ENCODE measurements at places on chromosomes 5 and 9.

DNA sequence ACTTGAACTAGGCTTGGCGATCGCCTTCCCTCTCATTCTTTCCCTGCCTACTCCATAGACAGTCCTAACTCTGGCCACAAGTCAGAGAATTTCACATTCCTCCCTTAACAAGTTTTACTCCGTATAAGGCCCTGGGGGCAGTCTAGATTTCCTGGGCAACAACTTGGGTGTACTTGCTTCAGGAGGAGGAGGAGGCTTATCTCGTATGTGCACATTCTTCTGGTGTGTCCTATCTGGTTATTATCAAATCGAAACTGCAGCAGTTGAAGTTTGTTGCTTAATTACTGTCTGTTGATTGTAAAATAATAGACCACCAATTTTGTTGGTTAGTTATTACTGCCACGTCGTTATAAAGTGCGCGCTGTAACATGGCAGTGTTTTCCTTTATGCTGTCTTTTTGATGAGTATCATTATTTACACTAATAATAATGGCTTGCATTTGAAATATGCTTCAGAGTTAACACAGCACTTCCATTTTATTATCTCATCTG lies 42.0 kb downstream of the PIP5K1B start:
- DNase-seq = no peak

DNA sequence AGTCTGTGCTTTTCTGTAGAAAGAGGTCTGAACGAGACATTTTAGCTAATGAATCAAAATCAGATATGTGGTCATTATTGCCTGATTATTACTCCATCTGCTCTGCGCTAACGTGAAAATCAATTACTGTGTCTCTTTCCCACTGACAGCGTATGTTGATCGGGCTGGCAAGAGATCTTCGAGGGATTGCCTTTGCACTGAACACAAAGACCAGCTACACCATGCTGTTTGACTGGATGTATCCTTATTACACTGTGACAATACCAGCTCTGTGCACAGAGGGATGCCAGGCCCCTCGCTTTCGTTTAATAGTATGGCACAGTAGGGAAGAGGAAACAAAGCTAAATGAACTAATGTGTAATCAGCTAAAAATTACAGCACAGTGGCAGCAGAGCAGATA lies 103.7 kb upstream of the TLX3 start:
- no peak for DNase-seq

- DNase-seq = no peak
Measured at GRCh38 chr9:82518868-82519267, 530.3 kb downstream of the SPATA31D1 start.

DNA sequence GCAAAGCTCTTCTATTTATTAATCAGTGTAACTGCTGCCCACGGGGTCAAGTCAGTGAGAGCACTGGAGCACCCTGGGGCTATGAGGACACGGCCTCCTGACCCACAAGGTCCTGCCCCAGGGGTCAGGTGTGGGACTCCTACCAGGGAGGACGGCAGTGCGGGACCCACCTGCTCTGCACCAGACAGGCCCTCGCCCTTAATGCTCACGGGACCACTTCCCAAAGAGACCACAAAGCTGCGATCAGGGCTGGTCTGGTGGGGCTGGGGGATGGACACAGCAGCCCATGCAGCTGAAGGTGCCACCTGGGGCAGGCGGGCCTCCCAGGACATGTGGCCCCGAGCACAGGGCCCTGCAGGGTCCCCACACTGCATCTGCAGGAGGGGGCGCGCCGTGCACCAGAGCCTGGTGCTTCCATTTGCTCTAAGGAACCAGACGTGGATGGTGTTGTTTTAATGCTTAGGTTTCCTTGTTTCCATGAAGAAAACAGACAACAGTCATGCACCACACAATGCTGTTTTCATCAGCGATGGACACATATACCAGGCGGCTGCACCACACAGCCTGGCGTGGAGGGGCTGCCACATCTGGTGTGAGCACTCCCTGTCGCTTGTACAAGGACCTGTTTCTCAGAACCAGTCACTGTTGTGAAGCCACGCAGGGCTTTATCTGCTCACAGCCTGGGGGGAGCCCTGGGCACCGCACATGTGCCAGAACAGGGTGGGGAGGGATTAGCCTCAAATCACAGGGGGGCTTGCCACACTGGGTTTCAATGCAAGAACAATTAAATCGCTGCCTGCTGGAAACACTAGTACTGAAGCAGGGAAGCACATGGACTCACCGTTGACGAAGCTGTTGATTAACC lies 22.6 kb downstream of the CLPTM1L start:
- no peak for DNase-seq

GRCh38 chr5:15938186-15938585 lies 241.4 kb downstream of the MARCHF11 start:
- DNase-seq = no peak

GRCh38 chr5:157855404-157855994 lies 3.4 kb downstream of the CLINT1 start:
- no peak for DNase-seq

DNA sequence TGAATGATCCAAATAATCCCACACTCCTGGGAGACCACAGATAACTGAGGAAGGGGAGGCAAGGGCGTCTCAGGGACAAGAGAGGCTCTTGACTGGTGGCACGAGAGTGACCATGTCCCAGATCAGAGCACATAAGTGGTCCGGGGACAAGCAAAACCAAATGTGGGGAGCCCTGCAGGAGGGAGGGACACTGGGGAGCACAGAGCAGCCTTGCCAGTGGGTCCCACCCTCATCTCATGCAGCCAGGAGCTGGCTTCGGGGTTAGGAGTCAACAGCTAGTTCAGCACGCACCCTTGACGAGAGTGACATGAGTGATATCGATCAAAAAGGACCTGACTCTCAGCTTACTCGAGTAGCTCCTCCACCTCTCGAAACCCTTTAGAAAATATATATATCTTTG lies 16.5 kb upstream of the UBE2QL1 start:
- DNase-seq = no peak

- DNase-seq = no peak
Measured at GRCh38 chr9:75734802-75735201, 155.7 kb upstream of the PCSK5 start.

- no peak for DNase-seq
Measured at GRCh38 chr5:179874136-179874535, 15.5 kb upstream of the MRNIP start.

DNA sequence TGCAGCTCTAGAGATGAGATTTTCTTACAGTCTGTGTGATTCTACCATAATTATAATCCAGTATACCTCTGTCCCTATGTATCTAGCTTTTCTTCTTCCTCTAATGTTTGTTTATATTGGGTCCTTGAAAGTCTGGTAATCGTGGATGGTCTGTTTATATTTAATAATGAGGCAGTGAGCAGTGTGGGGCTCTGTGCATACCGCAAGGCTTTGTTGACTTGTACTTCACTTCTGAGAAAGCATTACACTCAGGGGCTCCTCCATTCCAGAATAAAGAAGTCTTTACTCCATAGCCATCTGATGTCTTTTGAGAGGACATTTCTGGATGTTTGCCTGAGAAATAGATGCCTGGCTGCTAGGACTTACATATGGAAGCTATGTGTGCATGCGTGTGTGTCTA lies 4.5 kb upstream of the MPDZ start:
- DNase-seq = no peak

DNA sequence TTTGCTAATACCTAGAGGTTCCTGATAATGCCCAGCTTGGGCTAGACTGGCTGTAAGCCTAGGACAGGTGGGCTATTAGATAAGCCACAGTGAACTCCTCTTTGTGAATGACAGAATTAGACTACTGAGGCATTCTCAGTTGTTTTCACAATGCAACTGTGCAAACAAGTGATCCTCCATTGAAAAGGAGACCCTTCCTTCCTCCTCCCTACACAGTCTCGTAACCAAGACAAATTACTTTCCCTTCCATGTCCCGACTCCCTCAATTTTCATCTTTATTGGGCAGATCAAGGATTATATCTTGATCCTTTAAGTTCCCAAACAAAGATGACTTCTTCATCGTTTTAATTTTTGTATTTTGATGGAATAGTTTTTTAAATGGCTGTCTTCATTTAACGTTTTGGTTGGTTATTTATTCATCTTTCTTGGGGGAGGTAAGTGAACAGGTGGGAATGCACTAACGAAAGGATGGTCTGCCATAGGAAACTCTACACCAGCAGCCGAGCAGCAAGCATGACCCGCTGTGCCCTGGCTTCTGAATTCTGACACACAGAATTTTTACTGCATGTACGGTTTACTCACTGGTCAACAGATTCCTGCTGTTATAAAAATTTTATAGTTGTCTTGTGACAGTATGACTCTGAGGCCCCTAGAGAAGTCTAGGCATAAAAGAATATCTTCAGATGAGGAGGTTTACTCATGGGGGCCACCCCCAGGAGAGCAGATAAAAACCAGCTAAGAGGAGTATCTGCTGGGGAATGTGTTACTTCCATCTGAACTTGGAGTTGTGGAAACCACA lies 137.5 kb upstream of the TUT7 start:
- DNase-seq = no peak

DNA sequence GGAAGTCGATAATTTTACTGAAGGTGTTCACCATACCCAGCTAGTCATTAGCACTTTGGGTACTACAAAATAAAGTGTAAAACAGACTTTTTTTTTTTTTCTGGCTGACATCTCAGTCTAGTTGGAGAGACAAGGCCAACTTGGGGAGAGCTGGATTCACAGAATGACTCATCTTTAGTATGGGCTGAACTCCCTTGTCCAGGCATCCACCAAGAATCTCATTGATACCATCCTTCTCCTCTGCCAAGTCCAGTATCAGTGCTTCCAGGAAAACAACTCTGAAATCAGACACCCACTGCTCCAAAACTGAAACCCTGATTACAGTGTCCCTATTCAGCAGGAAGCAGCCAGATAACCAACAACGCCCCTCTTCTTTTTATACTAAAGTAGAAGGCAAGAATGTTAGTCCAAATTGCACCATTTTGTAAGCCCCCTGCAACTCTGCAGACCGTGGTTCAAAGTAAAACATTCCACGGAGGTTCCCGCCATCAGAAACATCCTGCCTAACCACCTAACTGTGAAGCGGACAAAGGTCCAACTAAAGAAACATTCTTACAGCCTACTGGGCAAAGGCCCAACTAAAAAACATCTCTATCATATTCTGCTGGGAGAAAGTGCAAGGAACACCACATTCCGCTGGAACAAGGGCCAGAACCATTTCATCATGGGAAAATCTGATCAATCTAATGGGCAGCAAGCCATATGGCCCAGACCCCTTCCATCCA lies 728.2 kb downstream of the BRINP1 start:
- DNase-seq = no peak

GRCh38 chr5:109922381-109922995 lies 232.8 kb downstream of the MAN2A1 start:
- DNase-seq = no peak

DNA sequence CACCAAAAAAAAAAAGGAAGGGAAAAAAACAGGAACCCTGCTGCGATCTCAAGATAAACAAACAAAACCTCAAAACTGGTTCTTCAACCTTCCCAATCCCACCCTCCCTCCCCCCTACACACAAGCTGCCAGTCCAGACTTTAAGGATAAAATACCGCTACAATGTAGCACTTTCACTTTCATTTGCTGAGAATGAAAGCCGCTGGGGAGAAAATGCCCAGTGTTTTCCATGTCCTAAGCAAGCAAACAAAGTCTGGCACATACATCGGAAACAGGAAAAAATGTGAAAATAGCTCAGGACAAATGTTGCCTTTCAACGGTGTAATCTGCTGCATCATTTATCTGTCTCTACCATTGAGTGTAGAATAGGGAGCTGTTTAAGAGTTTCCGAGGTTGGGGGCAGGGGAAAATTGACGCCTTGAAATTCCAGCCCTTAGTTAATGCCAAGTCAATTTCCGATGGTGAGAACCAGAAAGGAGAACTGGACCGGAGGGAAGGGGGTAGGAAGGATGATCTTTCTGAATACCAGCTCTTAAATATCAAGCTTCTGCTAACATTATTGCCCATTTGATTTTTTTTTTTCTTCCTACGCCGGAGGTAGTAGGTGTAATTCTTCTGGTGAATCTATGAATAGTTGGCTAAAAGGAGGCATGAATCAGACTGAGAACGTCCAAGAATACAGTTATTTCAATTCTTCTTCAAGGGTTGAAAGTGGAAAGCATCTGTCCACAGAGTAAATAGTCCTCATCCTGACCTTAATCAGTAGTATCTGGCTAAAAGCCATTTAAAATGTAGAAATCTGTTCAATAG lies 1.2 kb upstream of the ADAMTS6 start:
- DNase-seq = no peak

DNA sequence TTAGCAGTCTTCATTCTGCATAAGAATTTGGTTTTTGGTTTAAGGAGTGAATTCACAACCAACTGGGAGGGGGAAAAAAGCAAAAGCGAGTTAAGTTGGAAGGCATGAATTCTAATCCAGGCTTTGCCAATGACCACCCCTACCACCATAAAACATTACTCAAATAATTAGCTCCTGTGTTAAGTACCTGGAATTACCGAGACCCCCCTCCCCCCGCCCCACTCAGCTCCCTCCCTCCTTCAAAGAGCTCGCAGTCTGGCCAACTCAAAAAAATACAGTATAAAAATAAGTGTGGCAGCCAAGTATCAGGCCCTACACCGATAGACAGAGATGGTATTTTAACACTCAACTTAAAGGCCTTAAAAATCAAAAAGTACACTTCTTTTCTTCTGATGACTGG lies 492 bp downstream of the ATG12 start:
- no peak for DNase-seq

DNA sequence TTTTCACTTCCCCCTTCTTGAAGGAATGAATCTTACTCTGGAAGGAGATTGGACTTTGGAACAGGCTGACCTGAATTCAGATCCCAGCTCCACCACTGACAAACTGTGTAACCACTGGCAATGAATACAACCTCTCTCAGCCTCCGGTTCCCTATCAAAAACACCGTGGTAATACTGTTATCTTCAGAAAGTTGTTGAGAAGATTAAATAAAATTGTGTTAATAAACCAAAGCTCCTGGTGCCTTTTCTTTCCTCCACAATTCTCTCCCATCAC lies 99.7 kb upstream of the RAI14 start:
- no peak for DNase-seq

DNA sequence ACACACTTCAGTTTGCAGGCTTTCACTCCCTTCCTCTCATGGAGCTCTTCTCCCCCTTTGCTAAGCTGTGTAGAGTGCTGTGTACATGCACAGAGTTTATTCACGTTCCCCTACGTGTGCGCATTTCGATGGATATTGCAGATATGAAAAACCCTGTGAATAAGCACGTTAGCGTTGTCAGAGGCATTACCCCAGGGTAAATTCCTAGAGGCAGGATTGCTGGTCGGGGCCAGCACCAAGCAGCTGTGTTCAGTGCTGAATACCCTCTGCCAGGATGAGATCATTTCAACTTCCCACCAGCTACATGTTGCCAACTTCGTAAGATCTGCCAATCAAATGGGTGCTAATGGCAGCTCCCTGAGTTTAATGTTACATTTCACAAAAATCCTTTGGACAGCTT lies 172.3 kb upstream of the PPP1R26 start:
- DNase-seq = no peak

GRCh38 chr5:120258123-120258522 lies 206.0 kb upstream of the PRR16 start:
- DNase-seq = no peak

Data from stimulated activated CD4-positive, alpha-beta T cell treated with anti-CD3 and anti-CD28 coated beads, Interleukin-1b, Interleukin-23, amount 100 ng/mL, for 1 hour (primary cell).